ENCODE measurements at places on chromosomes 16 and 17. TPM values are rescaled to one million over a fixed set of nuclear protein-coding genes. Genes with fewer than 3 reads are reported as not detected.
A peak's percentile ranks its signal among the peaks of the same experiment; 100 is the strongest.

- DNase-seq = peak; percentile 85
Observed at GRCh38 chr17:8176197-8176940, at the start of gene TMEM107. Gene TMEM107 (minus strand): TSS chr17:8176380. CDS start chr17:8176286, 94 bp downstream.

GRCh38 chr17:45061606-45062205 lies 589 bp downstream of the NMT1 start:
- DNase-seq = no peak

DNA sequence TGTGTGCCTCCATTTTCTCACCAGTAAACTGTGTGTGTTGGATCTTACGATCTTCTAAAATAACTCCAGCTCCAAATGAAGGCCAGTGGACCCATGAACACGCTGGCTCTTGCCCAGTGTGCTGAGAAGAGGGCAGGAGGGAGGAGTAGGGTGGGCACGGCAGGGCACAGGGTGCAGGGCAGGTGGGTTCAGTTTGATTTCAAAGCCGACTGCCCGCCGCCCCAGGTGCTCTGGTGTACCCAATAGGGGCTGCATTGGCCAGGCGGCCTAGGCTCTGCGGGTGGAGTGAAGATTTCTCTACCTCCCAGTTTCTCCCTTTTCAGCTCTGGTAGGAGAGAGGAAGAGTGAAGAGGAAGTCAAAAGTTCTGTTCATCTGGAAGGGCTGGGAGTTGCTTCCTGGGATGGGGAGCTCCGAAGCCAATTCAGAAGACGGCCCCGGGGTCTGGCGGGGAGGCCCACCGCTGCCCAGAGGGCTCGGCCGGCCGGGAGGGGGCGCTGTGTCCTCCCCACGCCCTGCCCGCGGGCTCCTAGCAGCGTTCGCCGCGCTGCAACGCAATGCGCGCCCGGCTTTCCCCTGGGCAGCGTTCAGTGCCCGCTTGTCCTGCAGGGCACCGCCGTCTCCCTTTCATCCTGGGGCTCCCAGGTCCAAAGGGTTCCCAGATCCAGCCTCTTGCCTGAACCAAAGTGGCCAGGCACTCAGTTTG lies 1.1 kb upstream of the CRHR1 start:
- DNase-seq = peak; percentile 69

DNA sequence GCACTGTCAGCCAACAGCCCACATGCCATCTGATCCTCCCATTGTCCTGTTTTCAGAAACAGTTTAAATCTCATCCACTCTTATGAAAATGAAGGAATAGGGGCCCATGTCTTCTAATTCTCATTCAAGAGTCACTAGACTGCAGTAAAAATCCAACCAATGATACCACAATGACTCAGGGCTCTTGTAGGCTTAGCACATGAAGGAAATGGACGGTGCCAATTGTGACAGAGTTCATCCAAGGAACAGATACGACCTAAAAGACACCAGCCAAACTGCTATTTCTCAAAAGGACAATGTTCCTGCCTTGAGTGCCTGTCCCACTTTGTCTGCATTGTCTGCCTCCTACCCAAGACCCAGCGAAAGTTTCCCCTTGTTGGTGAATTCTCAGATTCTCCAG lies 204.8 kb upstream of the COX10 start:
- DNase-seq = no peak

DNA sequence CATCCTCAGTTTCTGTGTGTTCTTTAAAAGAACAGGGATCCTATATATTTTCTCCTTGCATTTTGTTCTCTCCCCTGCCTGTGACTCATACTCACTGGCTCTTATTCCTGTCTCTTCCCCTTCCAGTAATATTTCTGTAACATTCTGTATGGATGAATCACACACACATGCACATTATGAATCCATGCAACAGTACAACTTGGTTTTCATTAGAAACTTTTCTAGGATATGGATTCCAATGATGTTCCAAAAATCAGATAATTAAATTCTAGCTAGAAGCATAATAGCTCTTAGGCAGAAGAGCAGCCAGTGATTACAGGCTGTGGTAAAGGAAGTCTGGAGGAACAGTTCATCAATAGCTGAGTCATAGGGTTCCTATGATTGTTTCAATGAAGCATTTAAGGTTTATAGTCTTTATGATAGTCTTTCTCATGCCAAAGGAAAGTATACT lies 119.6 kb upstream of the PMFBP1 start:
- no peak for DNase-seq

GRCh38 chr17:42889809-42890208 lies 10.8 kb upstream of the G6PC1 start:
- DNase-seq = no peak

DNA sequence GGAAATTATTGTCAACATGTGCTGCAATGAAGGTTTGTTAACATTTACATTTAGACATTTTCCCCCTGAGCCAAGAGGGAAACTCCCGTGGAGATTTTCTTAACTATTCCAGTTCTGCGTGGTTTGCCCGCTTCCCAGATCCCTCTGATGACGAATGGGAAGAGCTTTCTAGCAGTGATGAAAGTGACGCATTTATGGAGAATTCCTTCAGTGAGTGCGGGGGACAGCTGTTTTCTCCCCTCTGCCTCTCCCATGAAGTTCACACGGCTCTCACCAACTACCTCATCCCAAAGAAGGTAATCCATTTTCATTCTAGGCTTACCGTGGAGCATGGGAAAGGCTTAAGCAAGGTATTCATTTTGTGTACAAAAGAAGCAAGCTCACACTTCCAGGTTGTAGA lies 18.2 kb downstream of the HEATR3 start:
- no peak for DNase-seq

ALOX12B gene
- total RNA-seq = 2.0 TPM

TBX6 gene
- total RNA-seq = 2.3 TPM

LRRC46 gene
- total RNA-seq = 0.55 TPM

PGS1 gene
- total RNA-seq = 57.7 TPM

EVI2A gene
- total RNA-seq = 74.3 TPM
